ENCODE measurements at places on chromosomes 5 and 9. TPM values are rescaled to one million over a fixed set of nuclear protein-coding genes. Genes with fewer than 3 reads are reported as not detected.

The MLANA gene
- total RNA-seq: not detected

The LHX3 gene
- total RNA-seq: not detected

The DDX4 gene
- not detected for total RNA-seq

The ENTR1 gene
- total RNA-seq: 57.5 TPM

The GAPT gene
- not detected for total RNA-seq

The INSYN2B gene
- 1.7 TPM for total RNA-seq

The SAXO1 gene
- total RNA-seq: not detected

The CTSV gene
- 9.6 TPM for total RNA-seq

The FOXD4L6 gene
- total RNA-seq: not detected
